Posterior cingulate gyrus (tissue), 11 donors: ENCODE measurements at places on chromosomes 16 and 17.
A peak's percentile ranks its signal among the peaks of the same experiment; 100 is the strongest.

- DNase-seq: peak; percentile 62
Measured at GRCh38 chr16:57945740-57946138, 25.2 kb downstream of the CNGB1 start.

DNA sequence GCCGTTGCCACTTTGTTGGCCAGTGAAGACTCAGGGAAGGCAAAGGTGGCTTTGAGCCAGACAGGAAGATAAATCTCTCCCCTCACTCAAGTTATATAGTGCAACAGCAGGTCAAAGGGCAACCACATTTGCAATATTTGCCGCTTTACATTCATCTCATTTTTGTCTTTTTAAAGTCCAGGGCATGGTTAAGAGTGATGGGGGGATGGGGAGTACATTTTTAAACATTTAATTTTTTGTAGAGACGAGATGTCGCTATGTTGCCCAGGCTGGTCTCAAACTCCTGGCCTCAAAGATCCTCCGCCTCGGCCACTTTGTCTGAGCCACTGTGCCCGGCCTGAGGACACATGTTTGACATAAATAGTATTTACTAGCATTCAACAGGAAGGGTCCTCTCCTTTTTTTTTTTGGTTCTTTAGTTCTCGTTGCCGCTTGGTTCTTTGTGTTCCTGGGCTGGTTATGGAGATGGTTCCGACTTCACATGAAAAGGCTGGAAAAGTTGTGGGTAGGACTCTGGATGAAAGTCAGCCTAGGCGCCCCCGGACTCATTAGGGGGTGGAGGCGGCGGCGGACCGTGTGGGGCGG lies 95.7 kb downstream of the RAB11FIP4 start:
- no peak for DNase-seq

- DNase-seq: no peak
Measured at GRCh38 chr16:82735673-82736091, 108.9 kb downstream of the CDH13 start.

DNA sequence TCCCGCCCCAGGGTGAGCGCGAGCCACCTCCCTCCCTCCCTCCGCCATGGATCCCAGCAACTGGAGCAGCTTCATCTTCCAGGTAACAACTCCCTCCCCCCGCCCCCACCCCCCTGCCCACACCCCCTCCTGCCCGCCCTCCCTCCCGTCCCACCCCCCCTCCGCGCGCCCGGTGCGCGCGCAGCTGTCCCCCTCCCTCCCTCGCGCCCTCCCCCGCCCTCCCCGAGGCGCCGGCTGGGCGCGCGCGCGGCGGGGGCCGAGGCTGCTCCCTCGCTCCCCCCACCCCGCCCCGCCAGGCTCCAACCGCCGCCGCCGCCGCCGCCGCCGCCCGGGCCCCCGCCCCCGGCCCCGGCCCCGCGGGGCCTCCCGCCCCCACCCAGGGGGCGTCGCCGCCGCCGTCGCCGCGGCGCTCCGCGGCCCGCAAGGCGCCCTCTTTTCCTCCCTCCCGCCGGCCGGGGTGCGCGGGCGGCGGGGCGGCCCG lies at the start of gene MAZ:
MAZ (plus strand) TSS at position 431 of the 481 bp plus-strand sequence. CDS start 173 bp downstream, outside the sequence.
- DNase-seq: no peak

DNA sequence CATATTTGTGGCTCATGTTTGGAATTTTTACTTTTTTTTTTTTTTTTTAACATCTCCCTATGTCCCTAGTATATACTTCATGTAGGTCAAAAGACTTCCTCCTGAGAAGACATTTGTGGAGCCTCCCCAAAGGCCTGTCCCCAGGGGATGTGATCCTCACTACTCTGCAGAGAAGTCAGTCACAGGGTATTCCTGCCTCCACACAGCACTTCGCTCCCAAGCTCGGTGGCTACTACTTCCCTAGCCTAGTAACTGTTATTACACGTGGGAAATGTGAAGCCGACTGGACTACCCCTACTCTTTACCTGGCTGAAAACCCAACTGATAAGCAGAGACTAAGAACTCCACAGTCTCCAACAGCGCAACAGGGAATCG lies 116.8 kb downstream of the HIC1 start:
- no peak for DNase-seq

DNA sequence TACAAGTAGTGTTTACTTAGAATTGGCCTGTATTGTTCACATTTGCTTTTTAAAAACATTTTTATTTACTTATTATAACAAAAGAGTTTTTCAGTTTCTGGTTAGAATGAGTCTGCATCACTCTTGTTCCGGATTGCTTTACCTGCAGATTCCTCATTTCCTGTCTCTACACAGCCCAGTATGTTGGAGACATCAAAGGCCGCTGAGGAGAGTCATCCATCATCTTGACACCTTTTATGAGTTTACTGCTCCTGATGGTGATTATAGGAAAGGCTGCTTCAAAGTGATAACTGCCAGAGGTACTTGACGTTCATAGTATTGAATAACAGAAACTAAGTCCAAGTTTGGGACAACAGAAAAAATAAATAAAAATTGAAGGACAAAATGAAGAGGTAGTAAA lies 490.5 kb upstream of the CA10 start:
- no peak for DNase-seq

- DNase-seq: no peak
Measured at GRCh38 chr17:34638526-34639260, 59.3 kb downstream of the TMEM132E start.

DNA sequence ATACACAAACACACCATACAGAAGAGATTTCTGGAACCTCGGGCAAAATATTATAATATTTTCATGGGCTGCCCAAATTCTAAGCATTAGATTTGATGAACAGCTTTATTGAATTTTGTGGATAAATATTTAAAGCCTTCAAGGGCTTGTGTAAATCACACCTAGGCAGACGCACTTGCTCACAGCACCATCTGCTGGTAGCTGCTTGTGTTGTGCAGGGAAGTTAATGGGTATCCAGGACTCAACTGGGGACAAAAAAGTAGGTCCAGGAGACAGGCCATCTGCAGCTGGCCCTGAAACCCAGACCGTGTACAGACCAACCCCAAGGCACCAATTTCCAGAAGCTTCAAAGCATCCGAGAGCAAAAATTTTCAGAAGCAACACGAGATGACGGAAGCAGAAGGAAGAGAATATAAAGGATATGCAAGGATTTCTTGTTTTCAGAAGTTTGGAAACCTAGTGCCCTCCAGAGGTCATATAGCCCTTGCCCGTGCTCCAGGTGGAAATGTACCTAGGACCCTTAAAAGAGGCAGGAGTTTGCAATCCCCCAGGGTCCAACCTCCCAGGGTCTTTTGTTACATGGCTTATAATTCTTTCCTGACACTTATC lies 140.0 kb downstream of the CHD9NB start:
- peak; percentile 48 for DNase-seq

DNA sequence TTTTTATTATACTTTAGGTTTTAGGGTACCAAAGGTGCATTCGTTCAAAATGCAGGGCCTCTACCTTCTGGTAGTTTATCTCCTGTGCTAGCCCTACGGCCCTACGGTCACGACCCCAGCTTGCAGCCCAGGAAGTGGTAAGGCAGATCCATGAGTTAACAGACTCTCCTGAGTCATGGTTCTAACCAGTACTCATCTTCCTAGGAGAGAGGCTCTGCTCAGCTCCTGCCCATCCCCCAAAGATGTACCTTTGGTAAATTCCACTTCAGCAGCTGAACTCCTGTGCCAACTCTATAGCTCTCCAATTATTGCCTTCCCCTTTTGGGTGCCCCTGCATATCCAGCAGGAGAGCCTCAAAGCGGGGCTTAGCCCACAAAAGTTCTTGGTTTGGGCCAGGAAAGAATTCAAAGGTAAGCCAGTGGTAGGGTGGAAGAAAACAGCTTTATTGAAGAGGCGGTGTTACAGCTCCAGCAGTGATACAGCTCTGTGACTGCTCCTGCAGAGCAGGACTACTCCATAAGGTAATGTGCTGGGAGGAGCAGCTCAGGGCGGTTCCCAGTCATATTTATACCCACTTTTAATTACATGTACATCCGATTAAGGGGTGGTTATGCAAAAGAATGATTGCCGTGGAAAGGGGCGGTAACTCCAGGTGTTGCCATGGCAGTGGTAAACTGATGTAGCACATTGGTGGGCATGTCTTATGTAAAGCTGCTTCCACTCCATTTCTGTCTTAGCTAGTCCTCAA lies 241.4 kb downstream of the PMP22 start:
- no peak for DNase-seq

GRCh38 chr16:57676553-57677085 lies 8.5 kb downstream of the ADGRG3 start:
- DNase-seq: no peak

GRCh38 chr17:40023590-40024292 lies 8.5 kb downstream of the CSF3 start:
- no peak for DNase-seq

- DNase-seq: no peak
Measured at GRCh38 chr17:27751166-27751565, 49.2 kb downstream of the NOS2 start.

- DNase-seq: no peak
Measured at GRCh38 chr16:55204069-55204468, 119.9 kb upstream of the IRX6 start.

DNA sequence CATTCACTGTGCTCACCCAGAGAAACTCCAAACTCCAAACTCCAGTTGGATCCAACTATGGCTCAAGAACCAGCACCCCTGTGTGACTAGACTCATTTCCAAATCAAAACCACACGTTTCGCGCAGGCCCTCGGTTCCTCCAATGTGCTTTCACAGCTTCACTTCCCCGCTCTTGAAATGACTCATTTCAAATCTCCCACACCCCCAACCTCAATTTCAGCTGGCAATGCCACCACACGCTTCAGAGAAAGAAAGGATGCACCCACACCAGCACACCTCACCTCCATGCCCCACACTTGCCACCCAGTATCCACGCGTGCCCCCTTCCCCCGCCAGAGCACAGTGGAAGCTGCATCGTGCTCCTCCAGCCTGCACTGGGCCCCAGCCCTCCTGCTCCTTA lies 9.0 kb downstream of the TMEM92 start:
- DNase-seq: peak; percentile 64

DNA sequence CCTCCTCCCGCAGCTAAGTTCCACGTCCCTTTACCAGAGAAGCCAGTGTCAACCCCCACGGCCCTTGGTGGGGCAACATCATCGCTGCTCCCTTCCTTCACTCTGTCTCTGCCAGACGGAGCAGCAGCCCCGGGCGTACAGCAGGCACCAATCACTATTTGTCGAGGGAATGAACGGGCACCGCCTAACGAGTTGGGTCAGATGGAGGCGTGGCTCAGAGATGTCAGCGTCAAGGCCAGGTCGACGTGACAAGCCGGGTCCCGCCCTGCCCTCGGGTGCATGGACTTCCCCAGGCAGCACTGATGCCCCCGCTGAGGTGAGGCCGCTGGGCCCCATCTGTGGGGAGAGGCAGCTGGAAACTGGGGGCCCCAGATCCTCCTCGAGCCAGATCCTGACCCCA lies 50.0 kb downstream of the CBFA2T3 start:
- no peak for DNase-seq

DNA sequence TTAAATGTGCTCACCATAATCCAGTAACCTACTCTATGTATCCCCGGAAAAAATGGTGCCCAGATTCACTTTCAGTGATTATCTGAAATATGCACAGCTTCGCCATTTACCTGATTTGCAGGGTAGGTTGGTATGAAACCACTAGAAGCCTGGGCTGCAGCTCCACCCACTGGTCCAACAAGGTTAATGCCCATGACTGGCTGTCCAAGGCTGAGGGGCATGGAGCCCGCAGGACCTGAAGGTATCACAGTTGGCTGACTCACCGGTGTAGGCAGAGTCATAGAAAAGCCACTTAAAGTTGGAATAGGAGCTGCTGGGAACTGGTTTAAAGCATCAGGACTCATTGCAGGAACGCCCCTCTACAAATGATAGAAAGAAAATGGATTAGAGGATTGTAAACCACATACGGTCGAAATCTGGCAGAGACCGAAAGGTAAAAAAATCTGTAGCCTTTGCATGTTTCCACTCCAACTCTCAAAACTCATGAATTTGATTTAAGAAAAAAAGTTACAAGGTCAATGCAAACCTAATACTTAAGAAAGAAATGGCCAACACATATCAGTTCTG lies 38.6 kb downstream of the SYNRG start:
- peak; percentile 43 for DNase-seq

- DNase-seq: peak; percentile 37
Measured at GRCh38 chr17:64269687-64270649, 6.9 kb upstream of the TEX2 start.

- DNase-seq: no peak
Measured at GRCh38 chr17:59631276-59631675, 11.6 kb downstream of the CLTC start.

DNA sequence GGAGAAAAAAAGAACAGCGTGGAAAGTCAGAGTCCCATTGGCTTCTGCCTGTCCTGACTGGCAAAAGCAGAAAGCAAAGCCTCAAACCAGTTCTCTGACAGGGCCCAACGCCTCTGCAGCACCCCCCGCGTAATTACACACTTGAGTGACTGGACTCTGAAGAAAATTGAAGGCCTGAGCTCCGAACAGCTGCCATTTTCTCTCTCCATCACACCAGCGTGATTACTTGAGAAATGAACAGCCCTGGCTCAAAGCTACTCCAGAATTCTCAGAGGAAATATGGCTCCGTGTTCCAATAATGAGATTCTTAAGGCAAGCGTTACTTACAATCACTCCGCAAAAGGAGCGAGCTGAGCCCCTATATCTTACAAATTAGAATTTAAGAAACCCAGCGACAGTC lies 142.7 kb upstream of the C17orf78 start:
- no peak for DNase-seq

DNA sequence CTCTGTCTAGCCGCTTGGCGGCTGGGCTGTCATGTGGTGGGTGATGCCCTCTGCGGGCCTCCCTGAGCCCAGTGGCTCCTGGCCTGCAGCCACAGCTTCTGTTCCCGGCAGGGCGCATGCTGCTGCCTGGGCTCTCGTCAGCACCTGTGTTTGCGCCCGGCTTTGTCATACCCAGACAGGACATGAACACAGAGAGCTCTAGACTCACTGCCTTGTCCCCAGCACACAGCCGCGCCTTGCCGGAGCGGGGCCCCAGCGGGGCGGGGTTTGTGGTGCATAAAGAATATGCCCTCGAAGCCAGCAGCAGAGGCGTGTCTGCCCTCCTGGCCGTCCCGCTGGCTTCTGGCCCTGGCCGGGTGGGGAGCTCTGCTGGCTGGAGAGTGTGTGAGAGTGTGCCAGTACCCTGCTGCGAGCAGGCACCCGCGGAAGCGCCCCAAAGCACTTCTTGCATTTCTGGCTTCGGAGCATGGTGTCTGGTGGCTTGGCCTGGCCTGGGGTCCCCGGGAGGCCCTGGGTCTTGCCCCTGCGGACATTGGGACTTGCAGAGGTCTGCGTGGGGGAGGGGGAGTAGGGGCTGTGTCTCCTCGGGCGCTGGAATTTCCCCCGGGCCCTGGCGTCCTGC lies 14.4 kb downstream of the ASPSCR1 start:
- DNase-seq: peak; percentile 86

- no peak for DNase-seq
Measured at GRCh38 chr16:55263271-55264250, 60.4 kb upstream of the IRX6 start.

DNA sequence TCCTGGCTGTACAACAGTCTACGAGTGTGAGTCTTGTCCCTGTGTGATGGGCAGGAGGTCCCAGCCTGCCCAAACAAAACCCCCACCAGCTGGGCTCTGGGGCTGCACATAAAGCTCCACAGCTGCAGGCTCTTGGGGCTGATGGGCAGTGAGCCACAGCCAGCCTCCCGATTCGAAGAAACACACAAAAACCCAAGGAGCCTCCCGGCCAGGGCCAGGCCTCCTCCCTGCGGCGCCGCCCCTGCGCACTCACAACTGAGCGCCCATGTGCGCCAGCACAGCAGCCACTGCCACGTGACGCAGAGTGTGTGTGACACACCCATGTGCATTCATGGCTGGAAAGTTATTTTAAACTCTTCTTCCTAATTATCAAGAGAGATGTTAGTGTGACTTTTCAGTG lies 30.6 kb upstream of the FAAP100 start:
- DNase-seq: no peak

- no peak for DNase-seq
Measured at GRCh38 chr17:69574257-69575197, 160.0 kb downstream of the MAP2K6 start.
